ENCODE measurements at places on chromosomes 11 and 22.

DNA sequence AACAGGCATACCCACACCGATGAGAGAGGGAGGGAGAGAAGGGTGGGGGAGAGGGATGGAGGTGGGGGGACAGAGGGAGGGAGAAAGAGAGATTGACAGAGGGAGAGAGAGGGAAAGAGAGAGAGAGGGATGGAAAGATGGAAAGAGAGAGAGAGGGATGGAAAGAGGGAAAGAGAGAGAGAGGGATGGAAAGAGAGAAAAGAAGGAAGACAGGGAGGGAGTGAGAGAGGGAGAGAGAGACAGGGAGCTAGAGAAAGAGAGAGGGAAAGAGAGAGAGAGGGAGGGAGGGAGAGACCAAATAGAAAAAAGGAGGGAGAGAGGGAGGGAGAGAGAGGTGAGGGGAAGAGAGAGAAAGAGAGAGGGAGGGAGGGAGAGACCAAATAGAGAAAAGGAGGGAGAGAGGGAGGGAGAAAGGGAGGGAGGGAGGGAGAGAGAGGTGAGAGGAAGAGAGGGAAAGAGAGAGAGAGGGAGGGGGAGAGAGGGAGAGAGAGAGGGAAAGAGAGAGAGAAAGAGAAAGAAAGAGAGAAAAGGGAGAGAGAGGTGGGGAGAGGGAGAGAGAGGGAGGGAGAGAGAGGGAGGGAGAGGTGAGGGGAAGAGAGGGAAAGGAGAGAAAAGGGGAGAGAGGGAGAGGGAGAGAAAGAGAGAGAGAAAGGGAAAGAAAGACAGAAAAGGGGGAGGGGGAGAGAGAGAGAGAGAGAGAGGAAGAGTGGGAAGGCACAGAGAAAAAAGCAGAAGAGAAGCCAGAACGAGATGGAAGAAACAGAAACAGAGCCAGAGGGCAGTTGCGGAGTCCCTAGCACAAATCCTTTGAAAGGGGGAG is 23.8 kb downstream of the MB start:
- no peak for DNase-seq

DNA sequence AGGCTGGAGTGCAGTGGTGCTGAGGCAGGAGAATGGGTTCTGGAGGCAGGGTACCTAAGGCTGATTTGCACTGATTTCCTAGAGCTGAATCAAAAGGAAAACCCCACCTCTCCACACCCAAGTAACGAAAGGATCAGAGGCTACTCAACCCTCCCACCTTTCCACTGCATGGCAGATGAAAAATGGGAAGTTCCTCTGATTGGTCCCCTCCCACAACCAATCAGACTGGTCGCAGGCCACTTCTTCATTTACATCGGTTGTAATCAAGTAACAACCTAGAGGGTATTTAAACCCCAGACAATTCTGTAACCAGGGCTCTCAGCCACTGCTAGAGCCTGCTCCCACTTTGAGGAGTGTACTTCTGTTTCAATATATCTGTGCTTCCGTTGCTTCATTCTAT is 18.6 kb upstream of the PARVB start:
- no peak for DNase-seq

- peak; percentile 59 for DNase-seq
Measured at GRCh38 chr22:23385678-23386631, 194.1 kb downstream of the IGLL1 start.

- DNase-seq: no peak
Measured at GRCh38 chr11:120060512-120060911, 77.4 kb downstream of the TRIM29 start.

DNA sequence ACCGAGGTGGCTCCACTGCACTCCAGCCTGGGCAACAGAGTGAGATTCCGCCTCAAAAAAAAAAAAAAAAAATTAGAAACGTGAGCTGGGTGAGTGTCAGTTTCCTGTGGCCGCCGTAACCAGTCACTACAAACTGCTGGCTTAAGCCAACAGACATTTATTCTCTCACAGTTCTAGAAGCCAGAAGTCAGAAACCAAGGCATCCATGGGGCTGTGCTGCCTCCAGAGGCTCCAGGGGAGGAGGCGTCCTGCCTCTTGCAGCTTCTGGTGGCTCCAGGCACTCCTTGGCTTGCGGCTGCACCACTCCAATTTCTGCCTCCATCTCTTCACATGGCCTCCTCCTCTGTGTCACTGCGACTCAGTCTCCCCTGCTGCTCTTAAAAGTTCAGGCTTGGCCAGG is 11.1 kb upstream of the KIAA0930 start:
- no peak for DNase-seq

- DNase-seq: no peak
Measured at GRCh38 chr22:48595511-48595905, 1232.2 kb downstream of the BRD1 start.

DNA sequence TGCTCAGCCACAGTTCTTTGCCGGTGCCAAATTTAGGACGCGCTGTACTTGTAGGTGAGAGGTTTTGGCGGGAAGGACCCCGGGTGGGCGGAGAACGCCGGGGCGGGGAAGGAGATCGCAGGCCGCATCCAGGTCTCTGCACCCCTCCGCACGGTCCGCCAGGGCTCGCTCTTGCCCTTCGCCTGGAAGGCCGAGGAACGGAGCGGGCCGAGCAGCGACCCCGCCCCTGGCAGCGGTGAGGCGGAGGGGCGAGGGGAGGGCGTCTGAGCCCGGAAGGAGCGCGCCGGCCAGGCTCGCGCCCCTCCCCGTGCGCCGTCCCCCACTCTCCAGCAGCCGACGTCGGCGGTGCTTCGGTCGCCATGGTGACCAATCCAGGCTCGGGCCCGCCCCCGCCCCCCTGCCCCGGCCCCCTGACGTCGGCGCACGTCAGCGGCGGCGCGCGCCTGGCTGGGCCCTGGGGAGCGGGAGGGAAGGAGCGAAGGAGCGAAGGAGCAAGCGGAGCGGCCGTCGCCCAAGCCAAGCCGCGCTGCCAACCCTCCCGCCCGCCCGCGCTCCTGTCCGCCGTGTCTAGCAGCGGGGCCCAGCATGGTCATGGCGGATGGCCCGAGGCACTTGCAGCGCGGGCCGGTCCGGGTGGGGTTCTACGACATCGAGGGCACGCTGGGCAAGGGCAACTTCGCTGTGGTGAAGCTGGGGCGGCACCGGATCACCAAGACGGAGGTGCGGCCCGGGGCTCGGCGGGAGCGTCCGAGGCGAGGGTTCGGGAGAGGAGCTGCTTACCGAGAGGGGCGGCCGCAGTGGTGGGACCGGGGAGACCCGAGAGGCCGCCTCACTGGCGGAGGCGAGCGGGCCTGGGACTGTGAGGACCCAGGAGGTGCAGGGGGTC is at the start of gene SIK2:
SIK2 (plus strand) TSS at position 471 of the 886 bp plus-strand sequence; CDS start at position 586, 115 bp downstream.
- peak; percentile 56 for DNase-seq

DNA sequence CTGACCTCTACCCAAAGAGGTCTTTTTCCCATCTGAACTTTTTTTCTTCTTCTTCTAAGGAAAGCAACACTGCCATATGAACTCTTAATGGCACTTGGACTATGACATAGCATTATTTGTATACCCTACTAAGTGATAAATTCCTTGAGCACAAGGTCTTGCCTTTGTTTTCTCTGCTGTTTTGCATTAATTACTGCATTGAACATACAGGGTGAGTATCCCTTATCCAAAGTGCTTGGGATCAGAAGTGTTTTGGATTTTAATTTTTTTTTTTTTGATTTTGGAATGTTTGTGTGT is 48.8 kb downstream of the BID start:
- no peak for DNase-seq

- DNase-seq: no peak
Measured at GRCh38 chr11:126319374-126319740, 15.5 kb downstream of the DCPS start.

- no peak for DNase-seq
Measured at GRCh38 chr11:33624083-33624482, 76.5 kb downstream of the C11orf91 start.

GRCh38 chr11:67384851-67385366 is 6.9 kb upstream of the RAD9A start:
- no peak for DNase-seq

- peak; percentile 29 for DNase-seq
Measured at GRCh38 chr22:23180301-23180892, at the start of gene BCR. BCR (plus strand) TSS chr22:23180509; CDS start chr22:23180961, 452 bp downstream.

DNA sequence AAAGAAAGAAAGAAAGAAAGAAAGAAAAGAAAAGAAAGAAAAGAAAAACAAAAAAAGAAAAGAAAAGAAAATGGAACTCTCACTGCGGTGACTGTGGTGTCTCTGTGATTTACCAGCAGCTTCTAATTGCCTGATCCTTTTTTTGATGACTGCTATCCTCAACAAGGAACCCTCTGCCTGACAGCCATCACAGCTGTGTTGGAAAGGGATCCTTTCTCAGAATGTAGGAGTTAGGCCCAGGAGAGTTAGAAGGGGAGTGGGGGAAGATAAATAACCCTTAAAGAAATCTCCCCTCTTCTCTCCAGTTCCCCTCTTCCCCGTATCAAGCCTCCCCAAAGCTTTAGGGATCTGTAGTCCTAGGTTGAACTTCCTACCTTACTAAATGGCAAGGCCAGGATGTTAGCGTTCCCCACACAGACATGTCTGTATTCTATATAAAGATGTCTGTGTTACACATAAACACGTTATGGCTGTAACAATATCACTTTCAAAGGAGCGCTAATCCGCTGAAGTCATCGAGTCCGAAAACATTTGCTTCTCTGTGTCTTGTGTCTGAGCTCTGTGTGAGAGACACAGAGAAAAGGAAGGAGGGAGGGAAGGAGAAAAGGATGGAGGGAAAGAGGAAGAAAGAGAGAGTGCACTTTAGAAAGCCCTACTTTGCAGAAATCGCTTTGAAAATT is 26.8 kb upstream of the WT1 start:
- no peak for DNase-seq

GRCh38 chr11:104522650-104523049 is 358.7 kb upstream of the PDGFD start:
- no peak for DNase-seq
